ENCODE measurements at places on chromosomes 3 and 15.

- no peak for DNase-seq
Measured at GRCh38 chr15:40949756-40950207, 3.5 kb upstream of the CHAC1 start.

DNA sequence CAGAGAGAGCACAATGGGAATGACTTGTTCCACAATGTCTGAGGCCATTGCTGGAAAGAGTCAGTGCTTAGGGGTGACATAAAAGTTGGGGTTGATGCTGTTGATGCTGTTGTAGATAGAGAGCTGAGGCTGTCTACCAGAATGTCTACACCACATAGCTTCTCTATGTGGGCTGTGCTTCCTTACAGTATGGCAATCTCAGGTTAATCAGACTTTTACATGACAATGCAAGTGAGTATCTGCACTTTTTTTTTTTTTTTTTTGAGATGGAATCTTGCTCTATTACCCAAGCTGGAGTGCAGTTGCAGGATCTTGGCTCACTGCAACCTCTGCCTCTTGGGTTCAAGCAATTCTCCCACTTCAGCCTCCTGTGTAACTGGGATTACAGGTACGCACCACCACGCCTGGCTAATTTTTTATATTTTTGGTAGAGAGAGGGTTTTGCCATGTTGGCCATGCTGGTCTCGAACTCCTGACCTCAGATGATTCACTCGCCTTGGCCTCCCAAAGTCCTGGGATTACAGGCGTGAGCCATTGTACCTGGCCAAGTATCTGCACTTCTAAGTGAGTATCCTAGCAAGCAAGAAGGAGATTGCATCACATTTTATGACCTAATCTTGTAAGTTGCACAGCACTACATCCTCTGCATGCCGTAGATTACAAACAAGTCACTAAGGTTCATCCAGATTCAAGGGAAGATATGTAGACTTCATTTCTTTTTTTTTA lies 28.7 kb downstream of the DLEC1 start:
- DNase-seq = no peak

GRCh38 chr15:39455471-39455991 lies 125.3 kb upstream of the THBS1 start:
- DNase-seq = no peak

- DNase-seq = no peak
Measured at GRCh38 chr3:9876991-9877390, 3.1 kb downstream of the CIDEC start.

DNA sequence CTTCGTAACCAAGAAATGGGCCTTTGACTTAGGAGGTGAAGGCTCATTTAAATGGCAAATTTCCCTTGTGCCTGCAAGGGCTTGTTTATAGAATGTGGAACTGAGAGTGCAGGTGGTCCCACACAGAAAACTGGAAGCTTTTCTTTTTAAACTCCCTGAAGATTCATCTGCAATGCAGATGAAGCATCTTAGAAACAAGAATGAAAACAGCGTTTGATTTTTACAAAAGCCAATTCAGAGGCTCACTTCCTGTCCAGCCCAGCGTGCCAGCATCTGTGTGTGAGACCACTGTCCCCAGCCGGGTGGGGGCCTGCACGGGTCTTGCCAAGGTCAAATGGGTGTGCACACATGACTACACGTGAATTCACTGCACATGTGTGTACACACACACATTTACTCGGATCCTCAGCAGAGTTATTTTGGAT lies 94.7 kb downstream of the LINGO1 start:
- no peak for DNase-seq

GRCh38 chr15:98953000-98953787 lies 54.4 kb downstream of the PGPEP1L start:
- DNase-seq = no peak

DNA sequence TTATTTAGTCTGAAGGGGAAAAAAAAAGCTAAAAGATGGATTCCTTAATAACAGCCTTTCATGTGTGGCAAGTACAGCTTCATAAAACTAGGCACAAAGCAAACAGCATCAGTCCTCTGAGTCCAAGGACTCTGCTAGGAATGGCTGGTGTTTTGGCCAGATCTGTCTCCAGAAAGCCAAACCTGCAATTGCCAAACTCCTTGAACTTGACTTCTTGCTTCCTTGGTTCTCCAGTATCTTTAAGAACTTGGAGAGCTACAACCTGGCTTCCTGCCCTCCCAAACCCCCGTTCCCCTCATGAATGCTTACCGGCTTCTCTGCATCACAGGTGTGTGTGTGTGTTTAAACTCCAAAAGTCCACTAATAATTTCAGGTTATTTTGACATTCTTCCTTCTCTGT lies 1.6 kb upstream of the PLOD2 start:
- no peak for DNase-seq

GRCh38 chr3:132448216-132448961 lies 31.1 kb downstream of the DNAJC13 start:
- no peak for DNase-seq

DNA sequence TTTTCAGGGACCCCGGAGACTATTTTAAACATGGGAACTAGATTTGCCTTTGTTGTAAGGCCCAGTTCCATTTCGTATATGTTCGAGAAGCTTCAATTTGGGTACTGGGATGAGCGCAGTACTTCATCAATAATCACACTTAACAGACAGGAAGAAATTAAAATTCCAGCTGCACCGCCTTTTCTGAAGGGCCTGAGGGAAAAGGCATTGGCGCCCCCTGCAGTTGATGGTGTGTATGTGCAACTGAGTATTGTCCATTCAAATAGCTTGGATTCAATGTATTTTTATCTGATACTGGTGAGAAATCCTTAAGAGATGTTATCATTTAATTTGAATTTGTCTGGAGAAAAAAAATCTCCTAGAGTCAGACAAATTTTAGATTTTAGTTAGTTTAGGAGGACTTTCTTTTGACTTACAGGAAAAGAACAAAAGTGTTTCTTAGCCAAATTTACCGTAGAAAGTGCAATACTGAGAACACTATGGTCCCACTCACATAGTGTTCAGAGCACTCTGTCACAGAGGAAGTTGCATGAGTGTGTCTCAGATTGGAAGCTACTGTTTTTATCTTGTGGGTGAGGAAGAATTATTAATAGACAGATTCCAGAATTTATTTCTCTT lies 5.4 kb upstream of the ALDH1A2 start:
- no peak for DNase-seq

DNA sequence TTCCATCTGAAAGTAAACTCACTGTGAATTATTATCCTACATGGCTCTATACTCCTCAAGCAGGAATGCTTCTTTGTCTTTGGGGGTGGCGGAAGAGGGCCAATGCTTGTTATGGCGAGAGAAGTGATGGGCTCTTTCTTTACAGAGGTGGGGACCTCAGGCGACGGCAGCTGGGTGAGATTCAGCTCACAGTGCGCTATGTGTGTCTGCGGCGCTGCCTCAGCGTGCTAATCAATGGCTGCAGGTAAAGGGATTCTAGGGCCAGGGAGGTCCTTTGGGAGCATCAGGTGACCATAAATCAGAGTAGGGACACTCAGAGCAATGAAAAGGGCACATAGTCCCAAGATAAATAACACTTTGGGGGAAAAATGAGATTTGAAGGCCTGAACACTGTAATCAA lies 39.0 kb downstream of the ESYT3 start:
- DNase-seq = no peak

GRCh38 chr3:181687190-181687589 lies 24.5 kb upstream of the SOX2 start:
- no peak for DNase-seq

GRCh38 chr15:38440353-38441129 lies 13.4 kb upstream of the FAM98B start:
- no peak for DNase-seq

- no peak for DNase-seq
Measured at GRCh38 chr15:61336026-61336638, 107.0 kb upstream of the RORA start.

GRCh38 chr3:143036557-143036956 lies 35.2 kb downstream of the U2SURP start:
- DNase-seq = no peak

DNA sequence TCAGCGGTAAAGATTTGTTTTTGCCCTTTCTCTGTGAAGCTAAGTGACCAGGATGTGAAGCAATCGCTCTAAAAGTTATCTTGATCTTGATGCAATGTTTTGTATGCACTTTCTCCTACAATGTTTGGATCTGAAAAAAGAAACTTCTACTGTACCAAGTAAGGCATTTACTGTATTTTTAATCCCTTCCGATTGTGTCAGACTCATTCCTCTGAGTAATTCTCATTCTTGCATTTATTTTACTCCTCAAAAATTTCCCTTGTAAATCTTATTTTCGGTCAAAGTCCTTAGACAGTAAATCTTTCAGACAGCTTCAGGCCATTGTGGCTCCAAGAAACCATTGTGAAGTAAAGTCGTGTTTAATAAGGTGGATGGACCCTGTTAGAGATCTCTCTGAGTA lies 141.9 kb downstream of the TP63 start:
- no peak for DNase-seq

- no peak for DNase-seq
Measured at GRCh38 chr15:76973362-76973743, 21.6 kb upstream of the PSTPIP1 start.

GRCh38 chr3:177529071-177529550 lies 331.8 kb upstream of the TBL1XR1 start:
- DNase-seq = no peak

- DNase-seq = no peak
Measured at GRCh38 chr3:138032567-138032966, 22.6 kb downstream of the CLDN18 start.

DNA sequence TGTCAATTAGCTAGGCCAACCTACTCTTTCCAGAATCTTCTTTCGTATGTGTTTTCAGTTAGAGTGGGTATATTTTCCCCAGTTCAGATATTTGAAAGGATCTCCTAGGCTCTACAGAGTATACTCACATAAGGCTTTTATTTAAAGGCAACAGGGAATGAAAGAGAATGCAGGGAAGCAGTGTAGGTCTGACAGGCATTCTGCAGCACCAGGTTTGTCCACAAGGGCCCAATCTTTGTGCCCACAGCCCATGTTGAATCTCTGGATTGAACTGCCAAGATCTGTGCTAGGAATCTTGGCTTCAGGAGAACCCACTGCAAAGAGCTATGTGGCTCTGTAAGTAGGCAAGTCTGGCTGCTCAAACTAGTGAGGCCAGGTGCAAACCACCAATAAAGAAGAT lies 24.2 kb upstream of the GALNT15 start:
- no peak for DNase-seq

All from stimulated activated CD8-positive, alpha-beta memory T cell treated with anti-CD3 and anti-CD28 coated beads, Interleukin-15, amount 100 ng/mL, for 24 hours (primary cell).